Activated CD8-positive, alpha-beta memory T cell treated with anti-CD3 and anti-CD28 coated beads, Interleukin-2, amount 10 ng/mL, durations not matched to agents 7 days and 5 days (primary cell): ENCODE measurements at places on chromosomes 3 and 15. TPM values are rescaled to one million over a fixed set of nuclear protein-coding genes. Genes with fewer than 3 reads are reported as not detected.

Gene ZNF80
- 4.5 TPM for total RNA-seq

Gene SRP14
- 150 TPM for total RNA-seq

Gene ARMC8
- total RNA-seq: 54.3 TPM

Gene SLC51B
- not detected for total RNA-seq

Gene PFN2
- total RNA-seq: 1.0 TPM

Gene FAM98B
- 41.4 TPM for total RNA-seq

Gene LRRIQ4
- 0.35 TPM for total RNA-seq

Gene C3orf22
- not detected for total RNA-seq

Gene ZNF501
- 2.5 TPM for total RNA-seq

Gene CTDSPL2
- total RNA-seq: 65.9 TPM

Gene SEMA3F
- 0.09 TPM for total RNA-seq

Gene PTPRG
- not detected for total RNA-seq

Gene IGSF11
- total RNA-seq: not detected
